ENCODE measurements at places on chromosomes 3 and 15. TPM values are rescaled to one million over a fixed set of nuclear protein-coding genes. Genes with fewer than 3 reads are reported as not detected.

- H3K27me3 ChIP-seq = no peaks in the 10 kb centered on the region
- no peak for DNase-seq
- no peak overlapping the region for H3K27ac ChIP-seq
- H3K4me1 ChIP-seq = no peaks in the 10 kb centered on the region
- no peak overlapping the region for H3K4me3 ChIP-seq
- peaks cover 2% of the 10 kb centered on the region for H3K36me3 ChIP-seq
Observed at GRCh38 chr15:52362497-52362896, 66.9 kb upstream of the MYO5C start.

GRCh38 chr3:18655827-18656226, 230.7 kb upstream of the SATB1 start:
- H3K4me1 ChIP-seq = no peaks in the 10 kb centered on the region
- H3K4me3 ChIP-seq = no peak overlapping the region
- H3K27ac ChIP-seq = no peak overlapping the region
- no peak for DNase-seq

- no peaks in the 10 kb centered on the region for H3K36me3 ChIP-seq
- H3K4me3 ChIP-seq = no peak overlapping the region
- no peak for DNase-seq
- H3K4me1 ChIP-seq = no peaks in the 10 kb centered on the region
- H3K27me3 ChIP-seq = no peaks in the 10 kb centered on the region
Observed at GRCh38 chr3:21718161-21718765, 32.7 kb downstream of the ZNF385D start.

DNA sequence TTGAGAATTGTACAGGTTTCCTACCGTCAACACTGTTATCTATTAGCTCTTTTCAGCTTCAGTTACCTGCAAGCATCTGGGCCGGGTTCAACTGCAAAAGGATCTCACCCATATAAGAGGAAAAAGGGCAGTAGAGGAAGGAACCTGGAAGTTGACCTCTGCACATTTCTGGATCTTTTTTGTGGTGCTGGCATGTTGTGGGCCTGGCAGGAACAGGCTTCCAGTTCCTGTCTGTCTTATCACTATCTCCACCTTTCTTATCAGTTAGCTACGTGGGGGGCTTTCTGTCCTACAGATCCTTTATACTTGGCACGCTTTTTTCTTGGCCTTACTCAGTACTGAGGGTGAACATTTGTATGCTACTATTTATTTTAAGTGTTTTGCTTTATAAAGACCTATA, 42.2 kb upstream of the TJP1 start:
- no peaks in the 10 kb centered on the region for H3K36me3 ChIP-seq
- H3K4me3 ChIP-seq = no peak overlapping the region
- DNase-seq = no peak
- H3K27me3 ChIP-seq = no peaks in the 10 kb centered on the region
- H3K4me1 ChIP-seq = no peaks in the 10 kb centered on the region

DNA sequence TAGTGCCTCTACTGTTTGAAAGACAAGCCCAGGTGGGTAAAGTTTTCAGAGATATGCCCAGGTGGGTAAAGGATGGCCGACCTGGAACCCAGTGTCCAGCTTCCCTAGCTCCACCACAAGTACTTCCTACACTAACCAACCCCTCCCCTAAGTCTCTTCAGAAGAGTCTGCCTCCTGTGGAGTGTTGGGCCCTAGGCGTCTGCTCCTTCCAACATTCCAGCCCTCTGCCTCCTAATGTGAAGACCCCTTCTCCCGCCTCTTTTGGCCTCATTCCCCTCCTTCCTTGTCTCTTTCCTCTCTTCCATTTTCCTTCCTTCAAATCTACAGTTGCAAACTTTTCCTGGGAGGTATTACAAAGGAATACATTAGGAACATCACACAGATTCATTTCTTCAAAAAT, 38.6 kb downstream of the CNTN3 start:
- no peak overlapping the region for H3K27ac ChIP-seq
- H3K4me3 ChIP-seq = no peak overlapping the region
- H3K36me3 ChIP-seq = no peaks in the 10 kb centered on the region
- no peak for DNase-seq
- no peaks in the 10 kb centered on the region for H3K27me3 ChIP-seq

- no peaks in the 10 kb centered on the region for H3K27me3 ChIP-seq
- H3K4me3 ChIP-seq = peak overlapping the region; percentile 56
- H3K27ac ChIP-seq = peak overlapping the region; percentile 97
- H3K4me1 ChIP-seq = peaks cover 72% of the 10 kb centered on the region
- H3K36me3 ChIP-seq = peaks cover 59% of the 10 kb centered on the region
- DNase-seq = peak; percentile 78
Observed at GRCh38 chr3:36891701-36892160, 53.1 kb downstream of the TRANK1 start.

- no peaks in the 10 kb centered on the region for H3K36me3 ChIP-seq
- DNase-seq = no peak
- no peaks in the 10 kb centered on the region for H3K4me1 ChIP-seq
- H3K4me3 ChIP-seq = no peak overlapping the region
- H3K27me3 ChIP-seq = no peaks in the 10 kb centered on the region
- no peak overlapping the region for H3K27ac ChIP-seq
Observed at GRCh38 chr3:79258479-79258878, 509.3 kb downstream of the ROBO1 start.

- no peak overlapping the region for H3K27ac ChIP-seq
- H3K36me3 ChIP-seq = no peaks in the 10 kb centered on the region
- DNase-seq = no peak
Observed at GRCh38 chr15:94509259-94509658, 277.9 kb downstream of the MCTP2 start.

DNA sequence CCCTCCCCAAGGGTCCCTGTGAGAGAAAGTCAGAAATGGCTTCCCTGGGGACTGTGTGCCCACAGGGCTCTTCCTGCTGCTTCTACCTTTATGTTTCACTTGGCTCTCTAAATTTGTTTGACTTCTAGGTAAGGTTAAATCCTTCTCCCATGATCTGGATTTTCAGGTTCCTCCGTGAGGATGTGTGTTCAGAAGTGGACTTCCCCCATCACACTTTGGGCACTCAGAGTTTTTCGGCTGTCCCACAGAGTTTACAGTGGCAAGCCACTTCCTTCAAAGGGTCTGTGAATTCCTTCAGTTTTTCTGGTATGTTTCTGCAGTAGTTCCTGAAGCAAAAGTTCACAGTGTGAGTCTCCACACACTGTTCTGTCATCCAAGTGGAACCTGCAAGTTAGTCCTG, 30.9 kb upstream of the RARB start:
- H3K4me1 ChIP-seq = no peaks in the 10 kb centered on the region
- H3K36me3 ChIP-seq = no peaks in the 10 kb centered on the region
- no peak overlapping the region for H3K4me3 ChIP-seq
- DNase-seq = no peak
- H3K27me3 ChIP-seq = no peaks in the 10 kb centered on the region
- no peak overlapping the region for H3K27ac ChIP-seq

- H3K27ac ChIP-seq = no peak overlapping the region
- no peaks in the 10 kb centered on the region for H3K27me3 ChIP-seq
- peaks cover 7% of the 10 kb centered on the region for H3K4me1 ChIP-seq
- no peak overlapping the region for H3K4me3 ChIP-seq
- no peak for DNase-seq
- no peaks in the 10 kb centered on the region for H3K36me3 ChIP-seq
Observed at GRCh38 chr3:170220871-170221270, 1.4 kb upstream of the PRKCI start.

GOLGA8T gene
- not detected for total RNA-seq

SERPINI2 gene
- not detected for total RNA-seq

ZMYND10 gene
- total RNA-seq = 1.8 TPM

CNTN6 gene
- total RNA-seq = not detected

PRR20G gene
- total RNA-seq = not detected

LRTM1 gene
- total RNA-seq = not detected

Measured in B cell (primary cell).